ENCODE measurements at places on chromosomes 6 and 20. TPM values are rescaled to one million over a fixed set of nuclear protein-coding genes. Genes with fewer than 3 reads are reported as not detected.

DNA sequence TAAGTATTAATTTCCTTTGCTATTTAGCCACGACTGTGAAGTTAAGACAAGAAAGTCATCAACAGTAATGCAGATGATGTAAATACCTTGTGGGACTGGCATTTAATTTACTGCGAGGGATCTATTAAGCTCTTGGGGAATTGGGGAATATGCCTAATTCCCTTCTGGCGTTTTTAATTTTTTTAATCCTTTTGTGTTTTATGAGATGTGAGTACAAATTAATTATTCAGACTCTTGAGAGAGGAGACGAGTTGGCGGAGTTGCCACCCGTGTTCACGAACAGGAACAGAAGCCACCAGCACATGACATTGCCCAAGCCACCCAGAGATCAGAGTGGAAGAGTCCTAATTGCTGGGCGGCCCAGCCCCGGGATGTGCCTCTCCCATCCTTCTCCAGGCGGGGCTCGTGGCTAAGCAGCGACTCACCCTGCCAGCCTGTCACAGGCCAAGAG, 533 bp upstream of the CRYBG1 start:
- no peak for DNase-seq

DNA sequence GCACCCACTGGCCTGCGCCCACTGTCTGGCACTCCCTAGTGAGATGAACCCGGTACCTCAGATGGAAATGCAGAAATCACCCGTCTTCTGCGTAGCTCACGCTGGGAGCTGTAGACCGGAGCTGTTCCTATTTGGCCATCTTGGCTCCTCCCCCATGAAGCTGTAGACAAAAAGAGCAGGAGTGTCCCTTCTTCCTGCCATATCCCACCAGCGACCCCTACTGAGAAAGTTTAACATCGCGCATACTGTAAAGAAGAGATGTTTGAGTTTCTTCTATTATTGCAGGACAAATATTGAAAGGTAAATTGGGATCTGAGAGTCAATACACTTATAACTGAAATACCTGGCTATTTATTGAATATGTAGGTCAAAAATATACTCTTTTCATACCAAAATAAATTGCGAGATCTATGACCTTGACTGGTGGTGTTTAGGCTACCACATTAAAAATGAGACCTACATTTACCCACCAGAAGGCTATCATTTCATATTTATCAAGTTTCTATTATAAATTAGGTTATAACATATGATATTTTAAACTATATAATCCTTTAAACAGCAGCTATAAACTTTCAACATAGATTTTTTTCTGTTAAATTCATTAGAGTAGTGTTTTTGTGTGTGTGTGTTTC, 586.3 kb downstream of the HTR1B start:
- DNase-seq: no peak

DNA sequence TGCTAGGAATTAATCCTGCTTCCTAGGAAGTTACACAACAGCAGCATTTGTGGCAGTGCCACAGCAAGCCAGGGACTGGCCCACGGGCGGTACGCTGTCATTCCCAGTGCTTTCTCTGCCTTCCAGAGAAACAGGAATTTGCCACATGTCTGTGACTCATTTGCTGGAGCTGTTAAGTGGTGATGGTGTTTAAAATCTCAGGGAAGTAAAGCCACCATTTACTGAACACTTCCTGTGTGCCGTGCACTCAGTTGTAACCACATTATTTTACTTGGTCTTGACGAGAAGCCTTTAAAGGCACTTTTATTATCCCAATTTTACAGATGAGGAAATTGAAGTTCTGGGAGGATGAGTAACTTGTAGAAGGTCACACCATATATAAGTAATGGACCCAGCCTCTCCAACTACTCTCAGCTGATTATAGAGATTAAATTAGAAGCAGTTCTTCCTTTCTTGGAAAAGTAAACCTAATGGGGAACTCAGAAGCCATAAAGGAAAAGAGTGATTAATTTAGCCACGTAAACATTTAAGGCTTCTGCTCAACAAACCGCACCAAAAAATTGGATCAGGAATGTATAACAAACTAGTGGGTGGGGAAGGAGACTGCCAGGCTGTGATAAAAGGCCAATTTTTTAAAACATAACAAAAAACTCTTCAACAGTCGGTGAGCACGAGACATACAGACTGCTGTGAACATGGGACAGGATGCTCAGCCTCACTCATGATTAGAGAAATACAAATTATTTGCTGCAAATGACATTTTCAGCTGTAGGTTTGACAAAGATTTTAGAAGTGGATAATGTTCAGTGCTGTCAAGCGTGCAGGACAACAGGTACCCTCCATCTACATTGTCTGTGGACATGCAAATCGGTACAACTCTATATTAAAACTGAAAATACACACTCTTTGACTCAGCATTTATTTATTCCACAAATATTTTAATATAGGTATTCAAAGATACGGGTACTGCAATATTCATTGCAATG, 311.2 kb downstream of the NRN1 start:
- no peak for DNase-seq

Gene MED23
- total RNA-seq: 26.3 TPM

DNA sequence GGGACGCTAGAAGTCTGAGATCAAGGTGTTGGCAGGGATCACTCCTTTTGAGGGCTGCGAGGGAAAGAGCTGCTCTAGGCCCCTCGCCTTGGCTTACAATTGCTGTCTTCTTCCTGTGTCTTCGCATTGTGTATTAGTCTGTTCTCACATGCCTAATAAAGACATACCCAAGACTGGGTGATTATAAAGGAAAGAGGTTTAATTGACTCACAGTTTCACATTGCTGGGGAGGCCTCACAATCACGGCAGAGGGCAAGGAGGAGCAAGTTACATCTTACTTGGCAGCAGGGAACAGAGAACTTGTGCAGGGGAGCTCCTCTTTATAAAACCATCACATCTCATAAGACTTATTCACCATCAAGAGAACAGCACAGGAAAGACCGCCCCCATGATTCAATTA, 102.5 kb upstream of the ASF1A start:
- no peak for DNase-seq

DNA sequence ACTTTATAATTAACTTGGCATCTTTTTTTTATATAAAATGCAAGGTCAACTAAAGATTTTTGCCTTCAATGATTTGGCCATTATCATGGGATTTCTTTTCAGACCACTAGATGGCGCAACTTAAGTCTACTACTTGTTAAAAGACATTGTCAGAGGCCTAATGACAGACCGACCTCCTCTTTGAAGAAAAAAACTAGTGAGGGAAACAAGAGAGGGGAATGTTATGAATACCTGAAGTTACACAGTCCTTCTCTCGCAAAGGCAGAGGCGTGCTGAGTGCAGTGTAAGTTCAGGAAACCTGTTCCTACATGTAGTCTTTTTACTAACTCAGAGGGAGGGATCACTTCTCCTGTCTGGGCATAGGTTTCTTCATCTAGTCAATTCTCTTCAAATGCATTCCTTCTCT, 9.3 kb downstream of the TRAPPC3L start:
- DNase-seq: no peak

Gene ADGRB3
- 2.7 TPM for total RNA-seq

GRCh38 chr6:95572098-95572497, 5.2 kb upstream of the MANEA start:
- DNase-seq: no peak

- no peak for DNase-seq
Measured at GRCh38 chr6:151205721-151206600, 33.8 kb upstream of the AKAP12 start.

DNA sequence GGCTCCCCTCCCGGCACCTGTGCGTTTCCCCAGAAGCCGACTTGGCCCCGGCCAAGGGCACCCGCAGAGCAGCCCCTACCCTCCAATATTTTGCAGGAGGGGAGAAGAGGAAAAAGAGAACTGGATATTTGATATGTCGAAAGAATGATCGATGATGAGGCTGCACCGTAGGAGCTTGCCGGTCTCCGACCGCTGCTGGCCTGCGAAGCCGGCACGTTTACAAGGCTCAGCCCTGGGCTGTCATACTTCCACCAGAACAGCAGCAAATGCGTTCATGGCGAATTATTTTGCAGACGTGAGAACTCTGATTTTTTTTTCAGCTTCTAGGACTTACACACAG, 296.7 kb downstream of the TFAP2C start:
- no peak for DNase-seq

DNA sequence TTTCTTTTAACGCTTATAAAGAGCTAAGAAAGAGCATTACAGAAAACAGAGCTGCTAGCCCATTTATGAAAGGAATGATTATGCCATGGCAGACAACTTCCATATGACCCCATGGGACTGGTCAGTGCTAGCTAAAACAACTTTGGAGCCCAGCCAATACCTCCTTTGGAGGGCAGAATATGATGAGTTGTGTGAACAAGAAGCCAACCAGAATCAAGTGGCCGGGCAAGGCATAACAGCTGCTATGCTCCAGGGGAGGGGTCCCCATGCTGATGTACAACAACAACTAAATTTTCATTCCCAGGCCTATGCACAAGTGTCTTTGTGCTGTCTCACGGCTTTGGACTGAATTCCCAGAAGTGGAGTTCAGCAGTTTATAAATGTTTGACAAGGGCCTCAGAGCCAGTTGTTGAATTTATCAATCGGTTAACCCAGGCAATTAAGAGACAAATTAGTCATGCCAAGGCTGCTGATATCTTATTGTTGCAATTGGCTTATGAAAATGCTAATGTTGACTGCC, 65.0 kb upstream of the ASCC3 start:
- DNase-seq: no peak

DNA sequence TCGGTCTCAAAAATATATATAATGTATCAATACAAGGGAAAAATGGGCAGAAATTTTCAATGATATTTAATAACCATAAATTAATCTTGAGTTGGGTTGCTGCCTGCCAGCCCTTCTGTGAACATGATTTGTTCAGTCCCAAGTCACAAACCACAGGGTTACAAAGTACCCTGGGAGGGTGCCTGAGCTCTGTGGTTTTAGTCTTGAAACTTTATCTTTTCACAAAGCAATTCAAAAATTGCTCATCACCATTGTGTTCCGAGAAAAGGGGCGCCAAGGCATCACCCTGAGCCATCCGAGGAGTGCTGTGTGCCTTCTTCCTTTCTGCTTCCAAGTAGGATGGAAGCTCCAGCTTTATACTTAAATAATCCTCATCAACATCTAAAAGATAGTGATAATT, 141.6 kb upstream of the AKAP12 start:
- no peak for DNase-seq

GRCh38 chr20:15930311-15931305, 642.6 kb downstream of the KIF16B start:
- DNase-seq: no peak

DNA sequence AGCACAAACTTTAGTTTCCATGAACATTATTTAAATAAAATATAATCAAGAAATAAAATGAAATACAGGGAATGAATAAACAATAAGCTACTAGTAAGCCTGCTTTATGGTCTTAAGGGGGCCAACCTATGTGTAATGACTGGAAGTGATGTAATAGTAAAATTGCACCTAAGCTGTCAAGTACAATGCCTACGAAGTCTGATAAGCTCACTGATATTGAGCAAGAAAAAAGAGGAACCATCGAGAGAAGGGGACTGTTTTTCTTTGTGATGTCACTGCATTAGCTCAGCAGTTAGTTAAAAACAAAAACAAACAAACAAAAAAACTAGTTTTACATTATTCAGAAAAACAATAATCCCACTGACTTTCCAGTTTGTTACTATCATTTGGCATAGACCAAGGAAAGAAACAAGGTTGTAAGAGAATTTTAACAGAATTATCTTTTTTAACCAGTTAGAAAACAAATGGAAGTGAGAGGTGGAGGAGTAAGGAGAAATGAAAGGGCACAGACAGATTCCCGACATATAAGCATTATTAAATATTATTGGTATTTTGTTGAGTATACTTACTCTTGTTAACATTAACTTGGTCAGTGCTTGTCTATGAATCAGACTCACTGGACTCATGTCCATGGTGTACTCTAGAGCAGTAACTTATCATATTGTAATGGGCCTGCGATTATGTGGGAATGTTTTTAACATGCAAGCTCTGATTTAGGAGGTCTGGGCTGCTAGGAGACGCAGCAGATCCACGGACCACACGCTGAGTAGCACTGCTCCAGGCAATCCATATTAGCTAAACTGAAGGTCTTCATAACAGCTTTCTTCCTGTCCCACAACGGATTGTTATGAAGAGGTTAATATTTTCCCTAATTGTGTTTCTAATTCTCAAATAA, 99.6 kb upstream of the HMGCLL1 start:
- DNase-seq: no peak

Gene SCGN
- total RNA-seq: not detected

DNA sequence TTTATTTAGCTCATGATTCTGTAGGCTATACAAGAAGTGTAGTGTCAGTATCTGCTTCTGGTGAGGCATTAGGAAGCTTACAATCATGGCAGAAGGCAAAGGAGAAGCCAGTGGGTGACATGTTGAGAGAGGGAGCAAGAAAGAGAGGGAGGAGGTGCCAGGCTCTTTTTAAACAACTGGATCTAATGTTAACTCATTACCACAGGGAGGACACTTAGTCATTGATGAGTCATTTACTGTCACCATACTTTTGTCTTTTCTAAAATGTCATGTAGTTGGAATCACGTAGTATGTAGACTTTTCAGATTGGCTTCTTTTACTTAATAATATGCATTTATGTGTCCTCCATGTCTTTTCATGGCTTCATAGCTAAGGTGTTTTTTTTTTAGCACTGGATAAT, 58.1 kb downstream of the NUS1 start:
- DNase-seq: no peak

Gene MDFI
- 37.3 TPM for total RNA-seq

Data from vagina (tissue), 2 donors.